ENCODE measurements at places on chromosomes 11 and 22.

GRCh38 chr11:737366-737765 is 9.9 kb upstream of the TALDO1 start:
- no peak for DNase-seq

DNA sequence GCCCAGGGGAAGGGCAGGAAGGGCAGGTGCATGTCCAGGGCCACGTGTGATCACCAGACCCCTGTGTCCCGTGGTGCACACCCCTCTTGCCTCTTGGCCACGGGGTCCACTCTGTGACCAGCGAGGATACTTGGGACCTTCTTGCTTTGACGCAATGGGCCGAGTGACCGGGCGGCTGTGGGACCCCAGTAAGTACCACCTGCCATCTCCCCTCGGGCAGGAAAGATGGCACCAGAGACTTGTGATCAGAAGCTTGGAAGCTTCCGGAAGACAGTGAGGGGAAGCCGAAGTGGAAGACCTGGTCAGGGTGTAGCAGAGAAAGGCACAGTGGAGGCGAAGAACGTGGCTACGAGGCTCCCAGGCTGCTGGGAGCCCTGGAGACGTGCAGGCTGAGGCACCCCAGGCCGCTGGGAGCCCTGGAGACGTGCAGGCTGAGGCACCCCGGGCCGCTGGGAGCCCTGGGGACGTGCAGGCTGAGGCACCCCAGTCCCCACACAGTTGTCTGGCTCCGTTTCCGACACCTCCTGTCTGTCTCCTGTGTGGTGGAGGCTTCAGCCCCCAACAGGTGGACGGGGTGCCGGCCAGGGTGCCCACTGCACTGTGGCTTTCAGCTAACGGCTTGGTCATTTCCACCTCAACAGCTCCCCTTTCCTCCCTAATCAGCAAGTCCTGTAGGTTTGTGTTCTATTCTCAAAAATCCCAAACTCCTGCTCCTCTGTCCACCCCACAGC is 663.5 kb downstream of the BRD1 start:
- DNase-seq: no peak

DNA sequence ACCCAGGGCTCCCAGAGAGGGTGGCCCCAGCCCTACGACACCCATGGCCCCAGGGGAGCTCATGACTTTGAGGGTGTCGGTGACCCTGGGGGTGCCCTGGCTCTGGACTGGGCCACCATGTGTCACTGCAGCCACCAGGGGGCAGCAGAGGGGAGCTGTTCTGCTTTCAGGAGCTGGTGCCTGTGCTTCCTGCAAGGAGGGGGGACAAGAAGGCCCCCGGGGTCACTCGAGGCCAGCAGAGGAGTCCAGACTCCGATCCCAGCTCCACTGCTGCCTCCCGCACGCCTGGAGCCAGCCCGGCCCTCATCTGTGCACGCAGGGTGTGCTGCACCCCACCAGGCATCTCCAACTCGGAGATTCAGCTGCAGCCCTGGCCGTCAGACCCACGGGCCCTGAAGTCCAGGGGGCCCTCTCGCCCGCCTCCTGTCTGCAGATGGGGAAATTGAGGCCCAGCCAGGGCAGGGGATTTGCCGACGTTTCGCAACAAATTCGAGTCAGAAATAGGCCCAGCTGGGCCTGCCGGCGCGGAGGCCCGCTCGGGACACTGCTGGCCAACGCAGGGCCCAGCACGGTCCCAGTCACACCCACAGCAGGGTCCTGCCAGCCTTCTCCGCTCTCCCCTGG is 29.5 kb upstream of the WNT7B start:
- peak; percentile 57 for DNase-seq

DNA sequence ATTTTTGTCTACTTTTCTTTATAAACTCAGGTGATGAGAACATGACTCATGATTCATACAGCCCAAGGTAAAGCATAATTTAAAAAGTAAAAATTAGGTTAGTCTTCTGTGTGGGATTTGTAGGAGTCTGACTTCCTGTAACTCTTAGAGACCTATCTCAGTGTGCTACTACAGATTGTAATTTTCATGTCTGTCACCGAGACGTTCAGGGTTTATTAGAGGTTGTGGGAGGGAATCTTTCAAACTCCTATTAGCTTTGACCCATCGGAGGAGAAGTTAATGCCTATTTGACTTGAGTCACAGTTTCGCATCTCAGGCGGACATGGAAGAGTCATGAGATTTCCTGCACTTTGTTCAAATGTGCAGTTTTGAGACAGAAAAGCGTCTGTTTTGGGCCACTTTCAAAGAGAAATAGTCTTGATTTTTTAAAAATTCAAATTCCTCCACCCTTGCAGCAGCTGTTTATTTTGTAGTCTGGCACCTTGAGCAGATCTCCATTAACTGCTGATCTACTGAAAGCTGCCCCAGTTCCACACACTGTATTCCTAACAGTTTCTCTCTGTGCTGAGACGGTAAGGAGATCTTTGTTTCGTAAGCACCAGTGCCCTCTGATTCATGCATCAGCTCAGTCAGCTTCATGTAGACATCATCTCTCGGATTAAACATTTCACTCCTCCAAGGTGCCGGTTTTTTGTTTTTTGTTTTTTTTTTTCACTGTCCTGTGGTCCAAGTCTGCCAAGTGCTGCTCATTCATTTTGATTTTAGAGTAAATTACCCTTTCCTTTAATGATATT is 24.3 kb downstream of the ALKBH3 start:
- no peak for DNase-seq

- no peak for DNase-seq
Measured at GRCh38 chr11:112247201-112247600, 13.5 kb downstream of the PLET1 start.

DNA sequence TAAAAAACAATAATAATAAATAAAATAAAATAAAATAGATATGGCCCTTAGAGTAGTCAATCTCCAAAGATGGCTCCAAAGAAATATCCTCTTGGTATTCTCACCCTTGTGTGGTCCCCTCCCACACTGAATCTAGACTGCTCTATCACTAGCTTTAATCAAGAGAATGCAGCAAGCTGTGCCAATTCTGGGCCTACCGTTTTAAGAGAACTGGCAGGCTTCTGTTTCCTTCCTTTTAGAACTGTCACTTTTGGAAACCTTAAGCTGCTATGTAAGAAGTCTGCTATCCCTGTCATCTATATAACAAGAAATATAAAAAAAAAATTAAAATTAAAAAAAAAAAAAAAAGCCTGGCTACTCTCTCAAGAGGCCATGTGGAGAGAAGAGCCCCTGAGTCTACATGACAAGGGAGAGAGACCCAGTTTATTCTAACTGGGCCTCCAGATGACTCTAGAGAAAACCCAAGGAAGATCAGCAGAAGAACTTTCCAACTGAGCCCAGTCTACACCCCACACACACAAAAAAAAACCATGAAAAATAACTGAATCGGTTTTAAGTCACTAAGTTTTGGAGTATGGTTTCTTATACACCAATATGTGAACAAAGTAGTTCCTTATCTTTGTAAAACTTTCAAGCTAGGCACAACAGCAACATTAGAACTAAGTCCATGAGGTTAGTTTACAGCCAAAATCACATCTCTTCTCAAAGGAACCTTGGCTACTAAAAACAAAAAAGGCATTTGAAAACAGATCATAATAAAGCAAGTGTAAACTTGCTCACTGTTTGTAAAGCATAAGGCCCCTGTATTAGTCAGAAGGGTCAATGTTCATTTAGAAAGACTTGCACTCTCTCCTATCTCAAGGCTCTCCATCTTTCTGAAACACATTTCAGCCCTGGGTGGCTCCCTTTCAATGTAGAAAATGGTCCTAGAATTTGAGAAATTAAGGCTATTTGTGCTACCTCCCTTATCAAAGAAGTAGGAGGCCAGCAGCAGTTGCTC is 67.3 kb downstream of the AMBRA1 start:
- DNase-seq: no peak
